ENCODE measurements at places on chromosomes 11 and 22.

DNA sequence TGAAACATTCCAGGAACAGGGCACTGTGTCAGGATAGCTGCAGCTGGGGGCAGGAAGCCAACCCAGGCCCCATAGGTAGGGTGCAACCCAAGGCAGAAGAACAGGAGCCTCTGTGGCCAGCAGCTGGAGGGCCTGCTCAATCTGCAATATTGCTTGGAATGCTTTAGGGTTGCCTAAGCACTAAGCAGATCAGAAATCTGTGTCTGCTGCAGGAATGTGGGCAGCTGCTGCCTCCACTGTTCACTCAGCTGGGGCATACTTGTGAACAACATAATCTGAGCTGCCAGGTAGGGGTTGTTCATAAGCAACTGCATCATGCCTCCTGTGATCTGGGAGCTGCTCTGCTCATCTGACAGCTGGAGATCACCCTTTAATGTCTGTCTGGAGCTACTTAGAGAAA lies 1.7 kb downstream of the UBQLNL start:
- DNase-seq: no peak

- DNase-seq: no peak
Observed at GRCh38 chr22:44276706-44277356, 35.9 kb downstream of the SHISAL1 start.

DNA sequence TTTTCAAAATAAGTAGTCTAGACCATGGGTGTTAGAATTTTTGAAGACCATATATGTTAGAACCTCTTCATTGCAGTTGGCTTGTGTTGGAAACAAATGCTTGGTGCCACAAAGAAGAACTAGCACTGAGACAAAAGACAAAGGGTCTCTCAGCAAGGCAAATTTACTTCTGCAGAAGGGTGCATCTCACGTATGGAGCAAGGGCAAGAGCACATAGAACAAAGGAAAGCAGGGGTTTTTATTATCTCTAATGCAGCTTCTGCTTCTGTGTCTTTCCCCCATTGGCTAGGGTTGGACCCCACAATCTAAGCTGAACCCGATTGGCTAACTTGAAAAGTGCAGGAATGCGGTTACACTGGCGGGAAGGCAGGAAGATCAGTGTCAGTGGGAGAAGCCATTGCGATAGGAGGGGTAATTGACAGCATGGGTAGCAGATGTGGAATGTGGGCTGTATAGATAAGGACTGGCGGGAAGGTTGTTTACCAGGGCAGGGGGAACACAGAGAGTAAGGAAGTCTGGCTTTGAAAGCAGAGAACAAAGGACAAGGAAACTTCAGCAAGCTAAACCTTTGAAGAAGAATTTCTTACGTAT lies 9.2 kb upstream of the RBMXL2 start:
- no peak for DNase-seq

DNA sequence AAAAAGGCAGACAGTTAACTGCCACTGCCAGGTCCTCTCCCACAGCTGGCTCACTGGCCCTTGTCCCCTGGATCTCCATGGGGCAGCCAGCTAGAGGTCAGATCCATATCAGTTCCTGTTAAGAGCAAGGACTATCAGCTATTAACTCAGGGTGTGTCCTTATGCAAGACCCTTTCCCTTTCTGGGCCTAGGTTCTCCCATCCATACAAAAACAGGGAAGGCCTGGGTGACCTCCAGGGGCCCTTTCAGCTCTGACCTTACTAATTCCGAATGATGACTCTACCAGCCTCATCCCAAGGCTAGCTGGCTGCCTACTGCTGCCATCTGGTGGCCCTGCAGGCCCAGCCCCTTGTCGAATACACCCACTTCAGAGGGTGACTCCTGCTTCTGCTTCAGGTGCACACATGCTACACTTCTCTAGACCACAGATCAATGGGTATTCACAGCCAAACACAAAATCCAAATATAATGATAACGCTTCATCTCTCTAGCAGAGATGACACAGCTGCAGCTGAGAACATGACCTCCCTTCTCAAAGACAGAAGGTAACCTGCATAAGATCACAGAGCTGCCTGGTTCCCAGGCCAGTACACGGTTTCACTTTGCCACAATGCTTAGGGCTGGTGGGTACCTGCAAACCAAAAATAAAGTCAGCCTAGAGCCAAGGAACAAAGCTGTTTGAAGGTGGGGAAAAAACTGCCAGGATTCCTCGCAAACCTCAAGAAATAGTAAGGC lies 34.1 kb downstream of the SERGEF start:
- peak; percentile 62 for DNase-seq

- DNase-seq: no peak
Observed at GRCh38 chr22:46923394-46923793, 160.9 kb downstream of the TBC1D22A start.

GRCh38 chr11:96062134-96062533 lies 138.2 kb upstream of the MTMR2 start:
- no peak for DNase-seq

DNA sequence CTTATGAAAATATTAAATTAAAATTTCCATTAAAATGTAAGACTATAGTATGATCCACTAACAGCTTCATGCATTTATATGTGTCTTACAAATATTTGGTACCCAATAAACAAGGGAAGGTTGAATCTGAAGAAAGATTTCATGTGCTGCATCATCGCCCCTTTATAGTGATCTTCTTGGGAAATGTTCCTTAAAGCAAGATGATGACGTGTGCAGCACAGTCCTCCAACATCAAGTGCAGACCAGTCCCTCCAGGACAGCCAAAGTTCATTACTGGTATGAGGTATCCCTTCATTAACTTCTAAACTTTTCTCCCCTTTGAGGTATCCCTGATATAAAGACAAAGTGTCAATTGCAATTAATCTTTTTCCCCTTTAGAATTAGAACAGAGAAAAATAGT lies 567.0 kb downstream of the METTL15 start:
- DNase-seq: no peak

GRCh38 chr11:34792814-34793258 lies 123.3 kb downstream of the APIP start:
- DNase-seq: no peak

DNA sequence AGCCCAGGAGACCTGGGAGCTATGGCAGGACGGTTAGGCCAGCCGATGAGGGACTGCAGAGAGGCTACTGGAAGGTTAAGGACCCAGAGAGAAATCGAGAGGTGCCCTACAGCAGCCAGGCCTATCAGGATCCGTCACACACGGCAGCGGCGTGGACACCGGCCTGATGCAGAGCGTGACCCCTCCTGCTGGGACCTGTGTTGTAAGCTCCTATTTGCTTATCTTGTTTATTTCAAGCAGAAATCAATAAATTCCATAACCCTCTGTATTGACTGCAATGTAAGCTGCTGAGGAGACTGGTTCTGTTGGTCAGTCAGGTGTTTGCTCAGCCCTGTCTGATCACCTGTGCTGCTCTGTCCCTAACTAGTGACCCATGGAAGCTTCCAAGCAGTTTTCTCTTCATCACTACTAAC lies 39.9 kb downstream of the PPP2R1B start:
- no peak for DNase-seq

DNA sequence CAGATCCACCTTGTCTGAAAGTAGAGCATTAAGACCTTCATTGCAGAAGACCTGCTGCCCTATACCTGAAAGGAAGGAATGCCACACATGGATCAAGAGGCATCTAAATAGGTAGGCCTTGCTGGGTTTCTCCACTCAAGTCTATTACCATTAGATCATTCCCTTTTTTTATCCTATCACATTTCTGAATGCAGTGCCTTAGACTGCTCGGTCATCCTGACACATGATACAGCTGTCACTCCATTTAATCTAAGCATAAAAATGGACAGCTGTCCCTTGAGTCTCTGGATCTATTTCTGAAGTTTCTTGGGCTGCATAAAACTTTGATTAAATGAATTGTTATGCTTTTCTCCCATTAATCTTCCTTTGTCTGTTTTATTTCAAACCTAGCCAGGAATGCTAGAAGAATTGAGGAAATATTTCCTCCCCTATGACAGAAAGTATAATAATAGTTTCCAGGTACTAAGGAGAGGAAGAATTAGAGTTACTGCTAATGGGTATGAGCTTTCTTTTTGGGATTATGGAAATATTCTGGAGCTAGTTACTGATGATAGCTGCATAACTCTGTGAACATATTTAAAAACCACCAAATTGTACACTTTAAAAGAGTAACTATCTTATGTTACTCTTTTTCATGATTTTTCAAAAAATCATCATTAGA lies 88.0 kb downstream of the DLG2 start:
- DNase-seq: no peak

DNA sequence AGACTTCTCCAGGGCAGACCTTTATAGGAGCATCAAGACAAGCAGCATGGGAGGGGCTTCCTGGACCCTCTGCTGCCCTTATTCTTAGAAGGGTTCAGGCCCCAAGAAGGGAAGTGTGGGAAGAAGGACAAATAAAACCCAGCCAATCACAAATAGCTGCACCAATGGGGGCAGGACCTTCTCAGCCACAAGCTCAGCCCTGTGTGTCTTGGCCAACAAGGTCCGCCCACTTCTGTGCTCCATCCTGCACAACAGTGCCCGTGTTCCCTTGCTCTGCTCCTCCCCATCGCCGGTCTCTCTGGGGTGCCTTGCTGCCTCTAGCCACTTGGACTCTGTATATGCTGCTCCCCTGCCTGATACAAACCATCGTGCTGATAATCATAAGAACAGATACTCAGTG lies 86.1 kb downstream of the NAT10 start:
- DNase-seq: no peak

- no peak for DNase-seq
Observed at GRCh38 chr11:115179636-115180035, 324.6 kb downstream of the CADM1 start.

- DNase-seq: no peak
Observed at GRCh38 chr11:117774553-117774952, 22.5 kb downstream of the DSCAML1 start.

GRCh38 chr11:121453589-121454299 lies 977 bp upstream of the SORL1-AS1 start:
- DNase-seq: no peak

- DNase-seq: no peak
Observed at GRCh38 chr11:88538098-88538497, 200.6 kb upstream of the CTSC start.

DNA sequence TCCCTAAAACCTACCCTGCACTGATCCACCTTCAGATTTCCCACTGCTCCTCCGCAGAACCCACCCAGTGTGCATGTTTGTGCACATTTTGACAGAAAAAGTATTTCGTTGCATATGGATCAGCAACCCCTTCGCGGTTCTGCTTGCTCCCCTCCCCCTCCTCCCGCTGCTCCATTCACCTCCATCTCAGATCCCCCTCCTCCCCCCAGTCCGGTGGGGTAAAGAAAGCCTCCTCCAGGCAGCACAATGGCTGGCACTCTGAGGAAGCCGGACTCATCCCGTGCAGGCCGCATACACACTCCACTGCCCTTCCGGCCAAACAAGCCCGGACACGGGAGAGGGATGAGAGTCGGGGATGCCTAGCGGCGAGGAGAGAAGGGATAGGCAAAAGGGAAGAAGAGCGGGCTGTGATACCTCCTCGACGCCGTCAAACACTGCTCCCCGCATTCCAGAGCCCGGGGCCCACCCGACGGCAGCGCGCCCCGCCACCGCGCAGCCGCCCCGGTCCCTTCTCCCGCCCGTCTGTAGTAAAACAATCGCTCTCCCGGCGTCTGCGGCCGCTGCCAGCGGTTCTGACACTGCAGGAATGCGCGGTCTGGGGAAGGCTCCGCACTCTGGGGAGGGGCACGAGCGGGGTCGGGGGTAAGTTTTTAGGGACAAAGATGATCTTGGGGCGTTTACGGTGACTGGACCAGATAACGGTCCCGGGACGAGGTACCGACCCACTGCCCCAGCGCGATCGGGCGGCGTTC lies 915 bp downstream of the FEZ1 start:
- peak; percentile 11 for DNase-seq

DNA sequence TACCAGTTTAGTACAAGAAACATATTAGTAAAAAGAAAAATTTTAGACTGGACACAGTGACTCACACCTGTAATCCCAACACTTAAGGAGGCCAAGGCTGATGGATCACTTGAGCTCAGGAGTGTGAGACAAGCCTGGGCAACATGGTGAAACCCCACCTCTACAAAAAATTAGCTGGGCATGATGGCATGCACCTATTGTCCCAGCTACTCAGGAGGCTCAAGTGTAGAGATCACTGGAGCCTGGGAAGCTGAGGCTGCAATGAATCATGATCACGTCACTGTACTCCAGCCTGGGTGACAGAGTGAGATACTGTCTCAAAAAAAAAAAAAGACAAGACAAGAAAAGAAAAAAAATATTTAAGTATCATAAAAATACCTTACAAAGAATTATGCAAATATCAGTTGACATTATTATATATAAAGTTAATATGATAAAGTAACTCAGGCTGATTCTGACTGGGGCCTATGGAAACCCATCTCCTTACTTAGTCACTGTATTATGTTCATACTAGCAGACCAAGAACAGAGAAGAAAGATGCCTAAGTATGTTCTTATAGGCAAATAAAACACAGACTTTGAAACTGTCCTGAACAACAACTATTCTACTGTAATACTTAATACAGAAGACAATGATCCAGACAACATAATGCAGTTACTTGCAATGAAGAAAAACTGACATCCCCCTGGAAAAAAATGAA lies 27.3 kb downstream of the FAM168A start:
- DNase-seq: no peak

DNA sequence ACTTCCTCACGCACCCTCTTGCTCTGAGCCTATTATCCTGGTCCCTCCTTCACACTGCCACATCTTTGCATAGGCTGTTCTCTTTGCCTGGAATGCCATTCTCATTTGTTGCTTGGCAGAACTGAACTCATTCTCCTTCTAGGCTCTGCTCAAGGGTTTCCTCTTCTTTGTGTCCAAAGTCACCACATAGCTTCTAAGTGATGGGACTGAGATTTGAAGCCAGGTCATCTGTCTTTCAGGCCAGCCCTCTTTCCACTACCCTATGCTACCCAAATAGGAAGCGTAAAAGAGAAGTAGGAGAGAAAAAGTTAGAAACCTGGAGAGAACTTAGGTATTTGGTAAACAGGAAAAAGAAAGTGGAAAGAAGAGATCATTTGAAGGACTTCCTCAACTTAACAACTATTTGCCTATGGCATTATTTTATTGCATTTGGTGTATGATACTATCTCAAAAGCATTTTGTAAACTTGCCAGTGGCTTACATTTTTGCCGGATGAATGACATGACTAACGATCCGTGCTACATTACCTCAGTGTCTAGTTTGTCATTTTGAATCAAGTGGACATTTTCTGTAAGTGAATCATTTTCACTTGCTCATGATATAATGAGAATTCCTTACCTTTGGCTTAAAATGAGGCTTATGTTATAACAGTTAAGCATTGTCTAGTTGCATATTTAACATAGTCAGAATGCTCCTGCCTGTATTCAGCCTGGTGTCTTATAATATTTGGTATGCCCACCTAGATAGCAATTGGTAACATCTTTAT lies 18.5 kb downstream of the NF2 start:
- no peak for DNase-seq
